ENCODE measurements at places on chromosomes 5 and 9.

DNA sequence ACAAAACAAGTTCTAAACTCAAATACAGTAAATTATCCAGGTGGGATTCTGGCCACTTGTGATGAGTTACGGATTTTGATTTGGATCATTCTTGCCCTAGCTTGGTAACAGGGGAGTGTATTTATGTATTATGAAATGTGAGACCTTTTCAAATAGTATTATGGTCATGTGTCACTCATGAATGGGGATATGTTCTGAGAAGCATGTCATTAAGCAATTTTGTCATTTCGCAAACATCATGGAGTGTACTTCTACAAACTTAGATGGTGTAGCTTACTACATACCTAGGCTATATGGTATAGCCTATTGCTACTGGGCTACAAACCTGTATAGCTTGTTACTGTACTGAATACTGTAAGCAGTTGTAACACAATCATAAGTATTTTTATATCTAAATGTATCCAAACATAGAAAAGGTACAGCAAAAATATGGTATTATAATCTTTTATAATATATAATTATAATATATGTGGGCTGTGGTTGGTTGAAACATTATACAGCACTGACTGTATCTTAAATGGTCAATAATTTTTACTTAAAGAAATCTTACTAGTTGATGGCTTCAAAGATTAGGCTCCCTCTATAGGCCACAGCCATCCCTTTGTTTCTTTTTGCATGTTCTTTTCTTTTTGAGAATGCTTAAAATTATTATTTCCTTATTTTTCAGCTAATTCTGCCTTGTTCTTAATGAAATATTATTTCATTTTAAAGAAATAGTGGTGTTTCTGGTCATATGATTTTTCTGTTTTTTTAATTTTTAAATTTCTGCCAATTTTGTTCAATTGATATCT, 128.4 kb downstream of the MAST4 start:
- DNase-seq, result no peak

- no peak for DNase-seq
Observed at GRCh38 chr9:3962971-3963642, 336.8 kb downstream of the GLIS3 start.

- DNase-seq, result no peak
Observed at GRCh38 chr9:106980551-106981101, 117.7 kb downstream of the ZNF462 start.

DNA sequence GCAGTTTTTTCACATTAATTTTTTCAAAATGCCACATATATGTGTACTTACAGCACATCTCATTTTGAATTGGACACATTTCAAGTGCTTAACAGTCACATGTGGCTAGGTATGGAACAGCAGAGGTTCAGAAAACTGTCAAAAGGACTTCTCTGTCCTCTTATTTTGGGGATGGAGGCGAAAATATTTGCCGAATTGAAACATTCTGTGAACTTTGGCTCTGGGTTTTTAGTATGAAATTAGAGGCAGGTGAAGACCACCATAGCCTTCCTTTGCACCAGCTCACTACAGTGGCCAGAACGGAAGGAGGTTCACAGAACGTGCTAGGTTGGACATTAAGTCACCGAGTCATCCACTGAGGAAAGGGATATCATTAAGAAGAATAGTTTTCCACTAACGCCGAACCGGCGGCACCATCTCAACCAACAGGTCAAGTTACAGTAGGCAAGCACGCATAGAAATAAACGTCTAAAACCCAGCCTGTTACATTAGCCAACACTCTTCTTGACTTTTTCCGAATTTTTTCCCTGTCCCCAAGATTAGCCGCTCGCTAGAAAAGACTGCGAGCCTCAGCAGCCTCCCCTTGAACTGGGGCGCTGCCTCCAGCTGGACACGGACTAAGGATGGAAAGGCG, 1.8 kb upstream of the TLE4 start:
- no peak for DNase-seq

GRCh38 chr5:73143716-73144115, 23.3 kb downstream of the TMEM171 start:
- DNase-seq, result no peak

- no peak for DNase-seq
Observed at GRCh38 chr9:109953813-109954497, 174.0 kb downstream of the PALM2AKAP2 start.

GRCh38 chr5:177312649-177313181, 1.0 kb upstream of the MXD3 start:
- DNase-seq, result no peak

DNA sequence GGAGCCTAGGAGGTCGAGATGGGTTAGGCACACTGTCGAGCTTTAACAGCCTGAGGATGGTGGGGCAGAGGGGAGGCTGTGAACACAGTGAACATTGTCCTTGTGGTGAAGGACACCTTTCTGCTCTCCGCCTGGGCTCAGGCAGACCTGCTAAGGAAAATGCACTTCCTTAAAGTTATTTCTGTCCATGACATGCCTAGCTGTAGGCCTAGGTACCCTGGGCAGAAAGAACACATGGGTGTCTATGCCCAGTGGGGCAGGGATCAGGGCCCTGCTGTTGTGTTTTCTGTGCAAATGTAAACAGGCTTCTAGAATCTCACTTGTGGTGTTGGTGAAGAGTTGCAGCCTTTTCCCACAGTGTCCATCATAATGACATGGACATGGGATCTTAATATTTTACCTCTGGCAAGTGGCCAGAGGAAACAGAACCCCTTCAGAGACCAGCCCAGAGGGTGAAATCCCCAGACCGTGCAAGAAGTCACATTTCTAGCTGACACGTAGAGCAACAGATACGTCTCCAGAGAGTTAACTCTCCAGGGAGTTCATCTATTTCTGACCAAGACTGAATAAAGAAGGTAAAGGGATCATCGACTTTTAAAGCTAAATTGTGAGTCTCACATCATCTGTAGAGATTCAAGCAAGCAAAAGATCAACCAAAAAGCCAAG, 79.2 kb downstream of the C9orf152 start:
- no peak for DNase-seq

DNA sequence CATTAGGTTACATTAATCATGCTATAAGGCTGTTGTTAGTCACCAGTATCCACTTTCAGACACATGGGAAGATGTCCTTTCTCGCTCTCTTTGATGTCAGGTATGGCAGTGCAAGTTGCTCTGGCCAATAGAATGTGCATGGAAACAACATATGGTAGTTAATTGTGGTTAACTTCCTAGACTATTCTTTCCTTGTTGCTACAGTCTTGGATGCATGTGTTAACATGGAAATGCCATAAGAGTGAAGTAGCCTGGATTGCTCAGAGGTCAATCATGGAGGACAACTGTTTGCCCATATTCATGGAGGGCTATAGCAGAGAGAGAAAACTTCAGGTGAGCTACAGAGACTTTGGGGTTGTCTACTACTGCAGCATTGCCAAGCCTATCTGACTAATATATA, 245.8 kb upstream of the GAS1 start:
- no peak for DNase-seq

DNA sequence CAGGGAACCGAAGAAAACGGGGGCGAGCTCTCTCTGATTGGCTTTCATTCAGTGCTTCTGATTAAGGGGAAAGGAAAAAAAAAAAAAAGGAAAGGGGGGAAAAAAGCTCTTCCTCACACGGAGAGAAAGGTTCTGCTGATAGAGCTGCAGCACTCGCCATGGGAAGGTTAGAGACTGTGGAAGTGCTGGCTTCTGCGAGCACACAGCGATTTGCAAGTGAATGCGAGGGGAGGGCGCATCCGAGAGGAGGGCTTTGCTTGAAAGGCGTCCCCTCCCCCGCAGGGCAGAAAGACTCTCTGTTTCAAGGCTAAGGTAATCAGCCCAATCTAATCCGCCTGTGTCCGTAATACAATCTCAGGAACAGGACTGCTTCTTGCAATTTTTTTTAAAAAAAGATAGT, at the start of gene CDH10:
TSS of gene CDH10 (minus strand) at position 218 of the 400 bp plus-strand sequence. CDS start 51,488 bp downstream, outside the sequence.
- no peak for DNase-seq

GRCh38 chr5:164358531-164359259, 853.3 kb downstream of the MAT2B start:
- DNase-seq, result no peak

DNA sequence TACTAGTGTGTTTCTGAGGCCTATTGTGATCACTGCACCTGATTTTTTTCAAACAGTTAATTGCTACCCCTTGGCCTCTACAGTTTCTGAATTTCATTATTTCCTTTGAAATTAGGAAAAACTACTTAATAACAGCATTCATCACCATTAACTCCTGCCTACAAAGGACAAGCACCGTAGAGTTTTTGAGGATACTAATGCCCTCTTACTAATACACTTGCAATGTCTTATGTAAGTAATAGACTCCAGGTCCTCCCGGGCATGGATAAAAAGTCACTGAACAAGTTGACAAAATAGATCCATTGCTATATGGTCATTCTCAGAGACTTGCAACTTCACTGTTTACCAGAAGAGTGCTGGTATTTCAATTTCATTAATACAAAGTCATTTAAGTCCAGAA, 1172.5 kb downstream of the CDH12 start:
- no peak for DNase-seq

DNA sequence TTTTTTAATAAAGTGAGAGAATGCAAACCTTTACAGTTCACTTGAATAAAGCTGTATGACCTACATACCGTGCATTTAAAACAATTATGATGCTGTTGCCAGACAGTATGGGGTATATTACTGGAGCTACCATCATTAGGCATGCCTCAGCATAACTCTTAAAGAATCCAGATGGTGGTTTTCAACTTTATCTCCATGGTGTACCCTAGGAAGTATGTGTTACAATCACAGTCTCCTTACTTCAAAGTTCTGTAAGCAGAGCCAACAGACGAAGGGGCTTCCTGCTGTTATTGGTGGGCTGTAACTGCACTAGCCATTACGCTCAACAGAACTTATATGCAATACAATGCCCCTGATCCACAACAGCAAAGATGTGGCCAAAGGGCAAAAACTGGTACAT, 803.3 kb downstream of the DTWD2 start:
- no peak for DNase-seq
